ENCODE measurements at places on chromosomes 1 and 21.

- DNase-seq: no peak
These were observed 103.3 kb downstream of the RAVER2 start for GRCh38 chr1:64848136-64848535.

DNA sequence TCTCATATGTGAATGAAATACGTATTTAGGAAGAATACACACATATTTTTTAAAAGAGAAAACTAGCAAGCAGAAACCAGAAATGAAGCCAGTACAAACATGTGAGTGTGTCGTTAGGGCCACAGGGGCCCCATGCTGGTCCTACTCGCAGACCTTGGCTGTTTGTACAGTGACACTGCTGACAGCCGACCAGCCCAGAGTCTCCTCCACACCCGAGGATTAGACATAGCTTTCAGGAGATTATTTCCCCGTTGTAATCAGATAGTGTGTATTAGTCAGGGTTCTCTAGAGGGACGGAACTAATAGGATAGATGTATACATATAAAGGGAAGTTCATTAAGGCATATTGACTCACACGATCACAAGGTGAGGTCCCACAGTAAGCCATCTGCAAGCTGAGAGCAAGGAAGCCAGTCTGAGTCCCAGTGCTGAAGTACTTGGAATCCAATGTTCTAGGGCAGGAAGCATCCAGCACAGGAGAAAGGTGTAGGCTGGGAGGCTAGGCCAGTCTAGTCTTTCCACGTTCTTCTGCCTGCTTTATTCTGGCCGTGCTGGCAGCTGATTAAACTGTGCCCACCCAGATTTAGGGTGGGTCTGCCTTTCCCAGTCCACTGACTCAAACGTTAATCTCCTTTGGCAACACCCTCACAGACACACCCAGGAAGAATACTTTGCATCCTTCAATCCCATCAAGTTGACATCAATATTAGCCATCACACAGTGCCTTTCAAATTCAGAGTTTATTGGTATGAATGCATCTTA is 51.2 kb downstream of the DIP2A start:
- no peak for DNase-seq

- no peak for DNase-seq
These were observed 223.0 kb upstream of the NR5A2 start for GRCh38 chr1:199804526-199804925.

DNA sequence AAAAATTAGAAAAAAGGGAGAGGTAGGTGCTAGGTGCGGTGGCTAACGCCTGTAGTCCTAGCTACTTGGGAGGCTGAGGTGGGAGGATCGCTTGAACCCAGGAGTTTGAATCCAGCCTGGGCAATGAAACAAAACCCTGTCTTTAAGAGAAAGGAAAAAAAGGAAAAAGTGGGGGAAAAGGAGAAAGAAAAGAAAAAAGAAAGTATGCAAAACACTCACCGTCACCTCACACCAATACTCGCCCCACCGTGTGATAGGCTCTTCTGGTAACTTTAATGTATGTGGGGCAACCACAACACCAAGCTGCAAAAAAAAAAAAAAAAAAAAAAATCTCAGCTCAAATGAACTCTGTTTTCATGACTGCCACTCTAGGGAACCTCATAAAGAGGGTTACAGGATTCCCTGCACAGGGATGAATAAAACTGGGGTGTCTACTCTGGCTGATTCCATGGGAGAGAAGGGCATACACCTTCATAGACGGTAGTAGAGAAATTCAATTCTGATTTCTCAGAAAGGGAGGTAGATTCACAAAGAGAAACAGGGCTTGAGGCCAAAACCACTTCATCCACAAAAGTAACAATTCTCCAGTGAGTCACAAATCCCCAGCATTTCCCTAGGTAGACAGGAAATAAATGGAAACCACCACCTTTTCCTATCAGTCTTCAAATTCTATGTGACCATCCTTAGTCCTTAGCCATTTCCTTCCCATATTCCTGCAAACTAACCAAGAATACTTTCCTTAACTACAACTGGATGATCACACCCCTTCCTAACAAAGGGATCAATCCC is 2.5 kb downstream of the MRPL9 start:
- no peak for DNase-seq

GRCh38 chr1:213761845-213762407 is 225.8 kb upstream of the PROX1 start:
- no peak for DNase-seq

DNA sequence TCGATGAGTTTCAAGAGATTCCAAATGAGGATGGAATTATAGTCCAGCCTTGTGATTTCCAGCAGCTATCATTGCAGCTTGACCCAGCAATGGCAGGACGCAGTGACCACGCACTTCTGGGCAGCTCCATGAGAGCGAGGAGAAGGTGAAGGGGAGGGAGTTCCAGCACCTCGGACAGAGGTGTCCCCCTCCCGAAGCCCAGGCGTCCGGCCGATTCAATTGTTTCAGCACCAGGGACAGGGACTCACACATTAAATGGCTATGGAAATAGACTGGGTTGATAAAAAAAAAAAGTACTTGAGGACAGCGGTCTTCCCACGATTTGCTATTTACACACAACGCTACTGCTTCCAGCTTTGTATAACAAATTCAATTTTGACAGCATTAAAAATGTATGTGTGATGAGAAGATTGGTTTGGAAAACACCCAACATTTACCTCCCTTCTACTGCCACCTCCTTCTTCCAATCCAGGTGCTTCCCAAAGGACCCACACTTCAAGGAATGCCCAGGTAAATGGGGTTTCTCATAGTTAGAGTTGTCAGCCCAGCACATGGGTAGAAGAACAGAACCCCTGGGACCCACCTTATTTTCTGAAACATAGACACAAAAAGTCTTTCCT is 71.8 kb downstream of the DISP3 start:
- no peak for DNase-seq

All from effector memory CD8-positive, alpha-beta T cell (primary cell).